Natural killer cell (primary cell): ENCODE measurements at places on chromosomes 1 and 21.

GRCh38 chr1:219385787-219386427 is 212.2 kb downstream of the LYPLAL1 start:
- peak; percentile 36 for DNase-seq

DNA sequence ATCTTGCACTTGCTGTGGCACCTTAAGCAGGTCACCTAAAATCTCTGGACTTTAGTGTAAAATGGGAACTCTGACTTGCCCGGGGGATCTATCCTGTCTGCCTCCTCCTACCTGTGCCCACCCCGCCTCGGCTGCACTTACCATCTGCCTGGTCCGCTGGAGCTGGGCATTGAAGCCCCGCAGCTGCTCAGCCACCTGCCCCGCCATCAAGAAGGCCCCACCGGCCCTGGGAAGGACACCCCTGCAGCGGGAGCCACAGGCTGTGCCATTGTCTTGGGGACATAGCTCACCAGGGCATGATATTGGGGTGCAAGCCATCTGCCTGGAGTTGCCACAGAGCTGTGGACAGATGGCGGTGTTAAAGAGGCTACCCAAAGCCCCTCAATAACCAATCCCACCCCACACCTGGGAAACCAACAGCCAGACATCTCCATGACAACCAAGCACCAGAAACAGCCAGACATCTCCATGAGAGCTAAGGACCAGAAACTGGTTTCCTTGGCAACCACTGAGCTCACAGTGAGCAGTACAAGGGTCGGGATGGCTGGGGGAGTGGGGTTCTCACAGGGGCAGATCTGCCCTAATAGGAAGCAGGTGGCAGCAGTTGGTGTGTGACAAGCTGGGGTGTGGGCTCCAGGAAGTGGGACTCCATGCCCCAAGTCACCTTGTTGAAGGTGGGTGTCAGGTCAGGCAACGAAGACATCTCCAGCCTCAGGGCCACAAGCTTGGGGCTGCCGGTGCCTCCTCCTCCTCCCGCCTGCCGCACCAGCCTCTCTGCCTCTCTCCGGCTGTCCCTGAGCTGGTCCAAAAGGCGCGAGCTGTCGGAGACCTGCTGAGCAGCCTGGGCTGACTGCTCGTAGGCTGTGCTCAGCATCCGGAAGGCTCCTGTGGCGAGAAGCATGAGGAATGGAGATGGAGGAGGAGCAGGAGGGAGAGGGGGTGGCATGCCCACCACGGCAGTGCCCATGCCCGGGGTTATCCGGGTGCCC is 29.1 kb downstream of the LAMB3 start:
- DNase-seq = no peak

- DNase-seq = no peak
Observed at GRCh38 chr1:63453232-63453631, 69.8 kb downstream of the ITGB3BP start.

GRCh38 chr1:37073152-37073853 is 39.0 kb upstream of the GRIK3 start:
- no peak for DNase-seq

DNA sequence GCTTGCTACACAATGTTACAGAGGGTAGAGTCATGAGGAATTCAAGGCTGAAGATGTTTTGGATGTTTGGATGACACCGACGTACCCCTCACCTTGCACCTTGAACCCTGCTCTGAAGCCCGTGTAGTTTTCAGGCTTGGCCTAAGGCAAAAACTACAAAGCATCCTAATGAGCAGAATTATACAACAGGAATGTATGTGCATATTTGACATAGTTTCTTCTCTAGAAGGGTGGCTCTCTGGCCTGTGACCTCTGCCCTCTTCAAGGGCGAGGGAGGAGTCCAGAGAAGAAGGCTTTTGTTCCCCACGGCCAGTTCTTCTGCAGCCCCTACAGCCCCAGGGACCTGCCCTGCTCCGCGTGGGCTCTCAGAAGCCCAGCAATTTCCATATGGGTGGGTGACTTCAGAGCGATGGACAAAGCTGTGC is 43.3 kb downstream of the L1TD1 start:
- no peak for DNase-seq

- no peak for DNase-seq
Observed at GRCh38 chr1:109208394-109208793, 5.3 kb upstream of the SARS1 start.

- no peak for DNase-seq
Observed at GRCh38 chr1:168146626-168147025, 9.9 kb upstream of the GPR161 start.

DNA sequence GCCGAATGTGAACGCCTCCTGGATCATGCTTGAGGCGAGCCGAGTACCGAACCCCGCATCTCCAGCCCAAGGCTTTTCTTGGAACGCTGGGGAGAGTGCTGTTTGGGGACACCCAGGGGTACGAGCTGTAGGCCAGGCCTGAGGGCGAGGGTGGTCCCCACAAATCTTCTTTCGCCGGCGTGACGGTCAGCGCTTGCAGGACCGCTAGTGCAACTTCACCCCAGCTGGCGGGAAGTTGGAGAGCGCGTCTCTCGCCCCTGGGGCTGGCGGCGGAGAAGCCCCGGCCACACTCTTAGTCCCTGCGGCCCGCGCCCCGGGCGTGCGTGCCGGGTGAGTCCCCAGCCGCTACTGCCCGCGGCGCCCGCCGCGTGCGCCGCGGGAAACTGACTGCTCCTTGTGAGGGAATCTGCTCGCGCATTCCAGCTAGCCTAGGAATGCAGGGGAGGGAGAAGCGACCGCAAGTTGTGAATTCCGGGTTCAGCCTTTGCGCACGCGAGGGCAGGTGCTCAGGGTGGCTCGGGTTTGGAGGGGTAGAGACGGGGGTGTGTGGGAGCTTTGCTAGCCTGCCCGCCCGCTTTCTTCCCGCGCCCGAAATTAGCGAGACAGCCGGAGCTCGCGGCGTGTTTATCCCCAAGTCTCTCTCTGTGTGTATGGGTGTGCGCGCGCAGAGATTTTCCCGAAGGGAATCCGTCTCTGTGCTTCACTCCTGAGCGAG is 884 bp downstream of the LHX4 start:
- peak; percentile 14 for DNase-seq

DNA sequence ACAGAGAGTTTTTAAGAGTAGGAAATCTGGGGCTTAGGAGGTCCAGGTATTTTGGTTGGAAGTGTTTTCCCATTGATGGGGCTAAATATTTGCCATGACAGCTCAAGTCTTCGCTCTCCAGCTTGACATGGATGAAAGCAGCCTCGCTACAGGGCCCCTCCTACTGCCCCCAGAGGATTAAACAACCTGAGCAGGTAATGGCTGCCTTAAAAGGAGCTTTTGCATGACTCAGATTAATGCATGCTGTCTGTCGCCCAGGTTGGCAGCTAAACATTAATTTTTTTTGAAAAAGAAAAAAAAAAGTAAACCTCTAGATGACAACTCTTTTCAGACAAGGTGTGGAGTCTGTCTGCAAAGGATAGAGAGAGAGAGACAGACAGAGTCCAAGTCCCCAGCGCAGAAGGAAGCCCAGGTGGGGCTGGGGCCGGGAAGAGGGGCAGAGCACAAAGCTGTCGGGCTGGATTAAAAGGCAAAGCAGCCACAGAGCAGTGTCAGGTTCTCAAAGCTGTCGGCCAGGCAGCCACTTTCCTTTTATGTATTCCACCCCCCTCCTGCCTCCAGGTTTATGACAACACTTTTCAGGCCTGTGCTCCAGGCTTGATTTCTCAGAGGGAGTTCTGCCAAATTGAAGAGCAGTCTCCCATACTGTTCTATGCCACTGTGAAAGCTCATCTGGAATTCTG is 127.9 kb downstream of the CLIC6 start:
- no peak for DNase-seq

DNA sequence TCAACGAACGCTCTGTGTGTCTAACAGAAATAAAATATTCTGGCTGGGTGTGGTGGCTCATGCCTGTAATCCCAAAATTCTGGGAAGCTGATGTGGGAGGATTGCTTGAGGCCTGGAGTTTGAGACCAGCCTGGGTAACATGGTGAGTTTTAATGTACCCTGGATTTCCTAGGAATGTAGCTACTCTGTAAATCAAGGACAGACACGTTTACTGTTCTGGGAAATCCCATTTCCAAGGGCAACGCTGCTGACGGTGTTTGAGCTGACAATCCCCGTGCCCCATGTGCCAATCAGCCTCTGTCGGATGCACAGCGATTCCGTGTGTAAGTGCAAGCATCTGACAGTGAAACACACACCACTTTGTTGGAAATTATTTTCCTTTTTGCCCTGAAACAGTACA is 8.0 kb downstream of the CORT start:
- DNase-seq = no peak

- DNase-seq = no peak
Observed at GRCh38 chr1:217431395-217431794, 199.5 kb downstream of the GPATCH2 start.

DNA sequence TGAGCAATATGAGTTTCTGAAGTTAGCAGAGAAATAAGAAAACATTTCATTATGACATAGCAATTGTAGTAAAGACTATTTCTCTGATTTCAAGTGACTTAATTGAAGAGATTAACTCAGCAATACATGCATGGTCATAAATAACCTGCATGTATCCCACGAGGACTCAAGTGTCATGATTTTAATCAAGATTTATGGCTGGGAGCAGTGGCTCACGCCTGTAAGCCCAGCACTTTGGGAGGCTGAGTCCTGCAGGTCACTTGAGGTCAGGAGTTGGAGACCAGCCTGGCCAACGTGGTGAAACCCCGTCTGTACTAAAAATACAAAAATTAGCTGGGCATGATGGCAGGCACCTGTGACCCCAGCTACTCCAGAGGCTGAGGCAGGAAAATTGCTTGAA is 311.9 kb upstream of the PLD5 start:
- no peak for DNase-seq

DNA sequence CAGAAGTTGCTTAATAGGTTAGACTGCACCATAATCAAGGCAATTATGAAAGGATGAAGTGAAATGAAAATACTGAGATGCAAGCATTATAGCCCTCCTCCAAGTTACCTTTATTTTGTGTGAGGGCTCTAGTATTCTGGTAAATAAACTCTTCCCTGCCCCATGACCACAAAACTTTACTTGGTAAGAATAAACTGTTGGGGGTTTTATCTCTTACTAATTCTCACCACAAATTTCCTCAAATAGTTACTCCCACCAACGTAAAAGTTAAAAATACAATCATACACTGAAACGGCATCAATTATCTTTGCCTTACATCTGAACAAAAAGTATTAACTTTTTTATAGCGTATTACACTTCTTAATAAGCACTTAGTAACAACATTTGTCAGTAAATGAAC is 29.5 kb downstream of the C21orf91 start:
- peak; percentile 42 for DNase-seq

DNA sequence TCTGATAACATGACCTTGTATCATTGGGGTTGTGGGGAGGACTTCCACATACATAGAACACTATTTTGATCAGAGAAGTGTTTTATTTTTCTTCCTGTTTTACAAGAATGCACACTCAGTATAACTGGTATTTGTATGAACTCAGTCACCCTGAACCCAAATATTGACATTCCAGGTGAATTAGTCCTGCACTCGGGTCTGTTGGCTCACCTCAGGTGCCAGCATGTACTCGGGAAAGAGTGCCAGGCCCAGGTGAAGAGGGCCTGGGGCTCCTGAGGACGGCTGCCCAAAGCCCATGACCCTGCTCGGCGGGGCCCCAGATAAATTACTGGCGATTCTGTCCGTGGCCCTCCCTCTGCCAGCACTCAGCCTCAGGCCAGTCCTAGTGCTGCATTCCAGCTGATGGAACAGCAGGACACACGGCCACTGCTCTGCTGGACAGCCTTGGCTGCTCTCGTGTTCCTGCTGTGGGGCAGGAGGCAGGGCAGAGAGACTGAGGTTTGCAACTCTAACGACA is 75.4 kb upstream of the TMPRSS2 start:
- DNase-seq = no peak

- DNase-seq = no peak
Observed at GRCh38 chr21:44418876-44419230, 36.5 kb upstream of the LRRC3 start.

DNA sequence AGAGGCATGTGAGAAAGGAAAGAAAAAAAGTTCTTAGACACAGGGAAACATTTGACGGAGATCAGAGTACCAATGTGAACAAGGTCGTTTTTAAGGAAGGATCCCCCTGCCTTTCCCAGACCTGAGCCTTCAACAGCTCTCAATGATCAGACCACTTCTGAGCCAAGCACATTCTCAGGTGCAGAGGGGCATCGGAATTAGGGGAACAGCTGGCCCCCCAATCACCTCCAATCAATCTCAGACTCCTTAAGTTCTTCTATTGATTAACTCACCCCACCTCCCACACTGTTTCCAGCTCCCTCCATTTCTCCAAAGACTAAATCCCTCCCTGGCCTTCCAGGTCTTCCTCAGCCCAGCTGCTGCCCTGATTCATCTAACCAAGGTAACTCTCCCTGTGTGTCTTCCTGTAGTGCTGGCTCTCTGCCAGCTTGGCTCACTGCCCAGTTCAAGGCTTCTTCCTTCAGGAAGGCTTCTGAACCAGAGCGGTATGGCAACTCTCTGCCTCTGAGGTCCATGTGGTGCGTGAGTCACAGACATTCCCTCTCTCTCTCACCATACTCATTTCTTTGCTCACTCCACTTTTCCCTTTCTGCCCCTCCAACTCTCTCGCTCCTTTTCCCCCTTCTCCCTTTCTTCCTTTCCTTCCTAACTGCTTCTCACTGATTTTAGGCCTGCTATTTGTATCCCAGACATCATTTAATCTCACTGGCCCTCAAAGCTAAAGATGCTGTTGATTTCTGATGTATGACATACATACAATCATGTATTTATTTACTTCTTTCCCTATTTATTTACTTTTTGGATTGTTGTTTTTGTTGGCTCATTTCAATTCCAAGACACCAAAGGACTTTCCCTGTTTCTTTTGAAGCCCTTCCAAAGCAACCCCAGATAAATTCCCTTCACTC is 18.1 kb downstream of the CFAP45 start:
- DNase-seq = peak; percentile 66

- DNase-seq = no peak
Observed at GRCh38 chr1:55831759-55832158, 616.6 kb upstream of the USP24 start.

- DNase-seq = no peak
Observed at GRCh38 chr21:27719226-27719625, 752.3 kb upstream of the ADAMTS5 start.

DNA sequence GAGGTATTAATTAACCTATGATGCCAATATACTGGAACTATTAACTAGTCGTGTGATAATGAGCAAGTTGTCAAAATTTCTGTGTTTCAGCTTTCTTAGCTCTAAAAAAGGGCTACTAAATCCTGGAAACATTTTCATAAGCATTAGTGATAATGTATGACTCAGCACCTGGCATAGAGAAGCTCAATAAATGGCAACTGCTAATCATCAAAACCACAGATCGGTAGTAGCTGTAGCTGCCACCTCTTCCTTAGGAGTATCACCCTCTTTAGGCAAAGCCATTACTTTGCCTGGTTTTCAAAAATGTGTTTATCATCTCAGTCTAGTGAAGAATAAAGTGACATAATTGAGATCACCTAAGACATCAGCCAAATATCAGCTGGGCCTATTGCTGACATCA is 75.5 kb downstream of the TPR start:
- no peak for DNase-seq

GRCh38 chr1:40507973-40508372 is 594 bp upstream of the EXO5 start:
- peak; percentile 6 for DNase-seq

- DNase-seq = peak; percentile 19
Observed at GRCh38 chr1:27523337-27524020, 33.5 kb upstream of the WASF2 start.

GRCh38 chr1:33996281-33996680 is 132.4 kb downstream of the HMGB4 start:
- DNase-seq = no peak
